Stimulated activated naive CD8-positive, alpha-beta T cell treated with anti-CD3 and anti-CD28 coated beads, Interleukin-15, Interleukin-2, amounts not matched to agents 100 U/mL and 50 U/mL, for 24 hours (primary cell): ENCODE measurements at places on chromosomes 3 and 15.

- no peak for DNase-seq
Observed at GRCh38 chr15:68301301-68301700, 23.8 kb downstream of the FEM1B start.

DNA sequence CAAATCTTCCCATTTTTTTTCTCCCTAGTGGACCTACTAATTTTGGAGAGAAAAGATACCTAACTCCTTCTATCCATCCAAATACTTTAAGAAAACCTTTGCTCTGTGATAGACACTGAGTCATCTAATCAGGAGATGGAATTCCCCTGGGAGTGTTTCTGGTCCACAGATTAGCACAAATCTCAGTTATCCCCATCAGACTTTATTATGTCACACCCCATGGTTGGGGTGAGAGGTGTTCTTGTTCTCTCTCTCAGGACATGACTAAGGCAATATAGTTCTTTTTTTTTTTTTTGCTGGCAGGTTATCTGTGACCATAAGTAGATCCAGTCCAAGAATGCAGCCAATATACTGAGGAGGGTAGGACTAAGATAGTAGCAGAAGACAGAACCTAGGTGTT, 15.8 kb downstream of the SLC9A9 start:
- DNase-seq, result no peak

GRCh38 chr15:66842710-66843441, 140.8 kb downstream of the SMAD6 start:
- no peak for DNase-seq

GRCh38 chr3:54211097-54211496, 88.7 kb downstream of the CACNA2D3 start:
- no peak for DNase-seq

- no peak for DNase-seq
Observed at GRCh38 chr3:16243706-16244490, 20.8 kb downstream of the DPH3 start.

GRCh38 chr3:150544726-150545125, 1.6 kb downstream of the SERP1 start:
- DNase-seq, result no peak

GRCh38 chr15:34436126-34436955, 1.3 kb downstream of the GOLGA8A start:
- peak; percentile 30 for DNase-seq

- no peak for DNase-seq
Observed at GRCh38 chr3:109136523-109136922, at the start of gene C3orf85. Gene C3orf85 (plus strand): TSS chr3:109136719. CDS start chr3:109136848, 129 bp downstream.
